DMS79 treated with DMSO at 0.1 percent for 48 hours (cell line): ENCODE measurements at places on chromosomes 5 and 9.
A peak's percentile ranks its signal among the peaks of the same experiment; 100 is the strongest.

DNA sequence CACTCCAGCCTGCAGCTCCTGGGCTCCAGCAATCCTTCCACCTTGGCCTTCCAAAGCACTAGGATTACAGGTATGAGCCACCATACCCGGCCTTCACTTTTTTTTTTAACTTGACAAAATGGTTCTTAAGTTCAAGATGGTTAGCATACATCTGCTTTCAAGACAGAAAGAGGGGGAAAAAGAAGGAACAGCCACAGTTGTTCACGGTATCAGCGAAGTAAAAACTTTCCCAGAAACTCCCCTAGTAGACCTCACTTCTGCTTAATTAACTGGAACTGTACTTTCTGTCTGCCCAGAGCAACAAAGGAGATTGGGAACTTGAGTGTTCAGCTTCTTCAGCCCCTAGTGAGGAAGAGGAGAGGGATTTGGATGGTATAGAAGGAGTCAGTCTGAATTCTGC lies 116.7 kb downstream of the UGCG start:
- no peak for DNase-seq

DNA sequence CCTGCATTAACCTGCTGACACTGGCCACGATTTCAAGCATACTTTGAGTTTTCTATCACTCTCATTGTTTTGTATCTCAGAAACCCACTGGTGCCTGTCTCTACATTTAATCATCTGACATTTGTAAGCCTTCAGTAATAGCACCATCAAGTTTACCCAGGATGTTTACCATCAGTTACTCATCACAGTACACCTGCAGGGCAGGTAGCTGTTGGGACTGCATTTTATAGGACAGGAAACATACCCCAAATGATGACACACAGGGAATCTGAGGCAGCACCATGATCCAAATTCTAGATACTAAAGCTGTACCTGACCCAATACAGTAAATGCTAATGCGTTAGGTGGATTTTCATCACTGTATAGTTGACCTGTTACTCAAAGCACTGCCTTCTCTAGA lies 114.2 kb downstream of the FEM1C start:
- DNase-seq = no peak

DNA sequence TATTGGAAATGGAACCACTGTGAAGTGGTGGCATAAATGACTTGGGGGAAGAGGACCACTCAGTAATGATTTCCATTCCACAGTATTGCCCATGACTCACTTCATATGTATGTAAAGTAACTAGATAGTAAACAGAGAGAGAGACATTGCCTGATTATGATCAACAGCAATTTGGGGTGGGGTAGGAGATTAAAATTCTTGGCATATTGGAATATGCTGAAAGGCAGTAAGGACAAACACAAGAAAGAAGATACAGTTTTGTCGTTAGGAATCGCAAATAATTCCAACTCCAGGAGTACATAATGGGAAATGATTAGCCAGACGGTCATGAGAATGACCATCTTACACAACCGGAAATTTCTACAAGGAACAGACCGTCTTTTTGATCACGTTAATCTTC lies 1.5 kb upstream of the HMGCS1 start:
- DNase-seq = peak; percentile 8

DNA sequence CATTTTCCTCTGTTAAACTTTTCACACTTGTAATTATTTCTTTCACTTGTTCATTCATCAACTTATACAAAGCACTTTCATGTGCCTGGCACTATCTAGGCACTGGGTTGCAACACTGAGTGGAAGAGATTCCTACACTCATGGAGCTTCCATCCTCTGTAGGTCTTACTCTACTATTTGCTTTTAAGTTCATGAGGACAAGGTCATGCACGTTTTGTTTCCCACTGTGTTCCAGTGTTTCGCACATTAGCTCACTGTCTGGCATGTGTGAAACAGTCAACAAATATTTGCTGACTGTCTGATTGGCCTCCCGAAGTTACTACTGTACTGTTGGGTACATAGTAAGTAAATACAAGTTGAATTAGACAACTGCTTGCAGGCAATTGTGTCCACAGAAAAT lies 87.9 kb upstream of the IFNK start:
- no peak for DNase-seq

DNA sequence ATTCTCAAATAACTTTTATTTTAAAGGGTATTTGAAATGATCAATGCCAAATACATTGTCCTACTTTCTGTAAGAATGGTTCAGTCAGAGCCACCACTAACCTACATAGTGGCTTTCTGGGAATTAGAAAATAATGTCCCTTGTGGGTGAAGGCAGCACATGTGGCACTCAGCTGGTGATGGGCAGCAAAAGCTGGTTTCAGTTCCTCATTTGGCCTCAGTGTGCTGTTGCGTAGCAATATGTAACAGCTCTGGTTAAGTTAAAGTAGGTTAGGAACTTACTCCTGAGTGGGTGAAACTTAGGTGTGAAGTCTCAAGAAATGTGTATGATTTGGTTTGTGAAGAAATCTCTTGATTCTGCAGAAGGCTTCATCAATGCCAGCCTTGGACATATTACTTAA lies 99.6 kb upstream of the SPEF2 start:
- no peak for DNase-seq

- DNase-seq = no peak
These were observed 1.5 kb downstream of the THG1L start for GRCh38 chr5:157732596-157733262.

GRCh38 chr5:135276151-135276550 lies 122.9 kb downstream of the MACROH2A1 start:
- DNase-seq = no peak

DNA sequence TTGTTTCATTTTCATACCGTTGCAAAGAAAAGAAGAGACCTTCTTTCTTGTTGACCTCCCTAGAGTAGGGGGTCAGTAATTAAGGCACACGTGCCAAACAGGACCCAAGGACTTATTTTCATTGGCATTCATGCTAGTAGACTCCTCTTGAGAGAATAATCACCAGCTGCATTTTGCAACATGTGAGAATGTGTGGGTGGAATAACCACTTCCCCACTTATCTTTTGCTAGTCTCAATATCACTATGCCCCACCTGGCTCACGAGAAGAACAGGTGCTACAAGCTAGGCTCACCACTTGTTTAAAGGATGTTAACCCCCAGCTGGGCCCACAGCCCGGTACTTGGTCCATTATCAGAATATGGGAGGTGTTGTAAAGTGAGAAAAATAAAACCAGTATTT lies 460.7 kb upstream of the MEF2C start:
- no peak for DNase-seq

DNA sequence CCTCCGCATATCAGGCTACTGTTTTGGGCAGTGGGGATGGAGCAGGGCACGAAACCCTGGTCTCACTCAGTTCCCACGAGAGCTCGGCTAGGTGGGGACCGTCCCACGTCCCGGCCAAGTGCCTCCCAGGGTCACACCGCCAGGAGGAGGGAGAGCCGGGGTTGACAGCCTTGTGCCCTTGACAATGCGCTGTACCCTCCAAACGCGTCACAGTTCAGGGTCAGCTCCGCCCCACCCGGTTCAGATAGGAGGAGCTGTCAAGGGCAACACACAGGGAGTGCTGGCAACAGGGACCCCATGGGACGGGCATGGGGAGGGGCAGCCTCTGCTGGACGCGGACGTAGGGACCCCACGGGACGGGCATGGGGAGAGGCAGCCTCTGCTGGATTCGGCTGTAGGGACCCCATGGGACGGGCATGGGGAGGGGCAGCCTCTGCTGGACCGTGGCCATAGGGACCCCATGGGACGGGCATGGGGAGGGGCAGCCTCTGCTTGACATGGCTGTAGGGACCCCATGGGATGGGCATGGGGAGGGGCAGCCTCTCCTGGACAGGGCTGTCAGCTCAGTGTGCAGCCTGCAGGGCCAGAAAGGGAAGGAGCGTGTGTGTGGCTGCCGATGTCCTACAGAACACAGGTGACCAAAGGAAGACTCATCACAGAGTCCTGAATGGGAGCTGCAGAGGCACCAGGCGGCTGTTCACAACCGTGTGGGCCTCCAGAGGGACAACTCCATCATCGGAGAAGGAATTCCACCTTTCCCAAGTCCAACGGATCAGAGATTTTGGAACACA lies 29.4 kb downstream of the PNPLA7 start:
- no peak for DNase-seq

DNA sequence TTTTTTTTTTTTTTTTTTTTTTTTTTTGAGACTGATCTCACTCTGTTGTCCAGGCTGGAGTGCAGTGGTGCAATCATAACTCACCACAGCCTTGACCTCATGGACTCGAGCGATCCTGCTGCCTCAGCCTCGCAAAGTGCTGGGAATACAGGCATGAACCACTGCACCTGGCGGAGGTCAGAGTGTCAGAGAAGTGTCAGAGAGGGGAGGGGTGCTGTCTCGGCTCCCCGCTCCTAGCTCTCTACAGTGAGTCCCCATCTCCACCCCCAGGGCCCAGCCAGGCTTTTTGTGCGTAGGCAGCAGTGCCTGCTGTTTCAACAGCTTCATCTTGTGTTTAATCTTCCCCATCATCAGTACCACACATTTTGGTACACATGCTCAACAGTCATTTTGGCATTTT lies 38.3 kb downstream of the SAR1B start:
- no peak for DNase-seq

GRCh38 chr5:157793301-157793700 lies 49.8 kb downstream of the LSM11 start:
- no peak for DNase-seq

DNA sequence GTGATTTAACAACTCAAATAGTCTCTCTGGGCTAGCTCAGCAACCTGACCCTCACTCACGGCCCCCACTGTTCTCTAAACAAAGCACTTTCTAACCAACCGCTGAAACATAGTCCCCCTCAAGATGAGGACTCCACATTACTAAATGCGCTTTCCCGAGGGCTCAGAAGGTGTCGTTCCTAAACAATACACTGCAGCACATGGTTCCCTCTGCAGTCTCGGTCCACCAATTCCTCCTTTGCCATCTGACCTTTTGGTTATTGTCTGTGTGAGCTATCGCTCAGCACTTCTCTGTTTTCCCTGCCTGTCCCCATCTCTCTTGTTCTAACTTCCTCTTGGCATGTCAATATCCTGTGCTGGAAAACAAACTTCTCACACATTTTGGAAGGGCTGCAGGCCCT lies 7.2 kb downstream of the EPB41L4A start:
- DNase-seq = no peak

DNA sequence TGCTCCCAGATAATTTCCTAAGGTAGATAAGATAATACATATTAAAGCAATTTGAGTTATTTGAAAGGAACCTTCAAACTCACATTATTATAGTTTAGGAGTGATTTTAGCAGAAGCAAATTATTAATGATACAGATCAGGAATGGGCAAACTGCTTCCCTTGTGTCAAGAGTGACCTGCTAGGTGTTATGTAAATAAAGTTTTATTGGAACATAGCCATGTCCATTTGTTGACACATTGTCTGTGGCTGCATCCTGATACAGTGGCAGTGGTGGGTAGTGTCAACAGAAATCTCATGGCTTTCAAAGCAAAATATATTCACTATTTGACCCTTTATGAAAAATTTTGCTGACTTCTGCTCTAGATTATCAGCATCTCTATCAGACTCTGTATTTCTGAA lies 11.4 kb upstream of the BASP1 start:
- no peak for DNase-seq

DNA sequence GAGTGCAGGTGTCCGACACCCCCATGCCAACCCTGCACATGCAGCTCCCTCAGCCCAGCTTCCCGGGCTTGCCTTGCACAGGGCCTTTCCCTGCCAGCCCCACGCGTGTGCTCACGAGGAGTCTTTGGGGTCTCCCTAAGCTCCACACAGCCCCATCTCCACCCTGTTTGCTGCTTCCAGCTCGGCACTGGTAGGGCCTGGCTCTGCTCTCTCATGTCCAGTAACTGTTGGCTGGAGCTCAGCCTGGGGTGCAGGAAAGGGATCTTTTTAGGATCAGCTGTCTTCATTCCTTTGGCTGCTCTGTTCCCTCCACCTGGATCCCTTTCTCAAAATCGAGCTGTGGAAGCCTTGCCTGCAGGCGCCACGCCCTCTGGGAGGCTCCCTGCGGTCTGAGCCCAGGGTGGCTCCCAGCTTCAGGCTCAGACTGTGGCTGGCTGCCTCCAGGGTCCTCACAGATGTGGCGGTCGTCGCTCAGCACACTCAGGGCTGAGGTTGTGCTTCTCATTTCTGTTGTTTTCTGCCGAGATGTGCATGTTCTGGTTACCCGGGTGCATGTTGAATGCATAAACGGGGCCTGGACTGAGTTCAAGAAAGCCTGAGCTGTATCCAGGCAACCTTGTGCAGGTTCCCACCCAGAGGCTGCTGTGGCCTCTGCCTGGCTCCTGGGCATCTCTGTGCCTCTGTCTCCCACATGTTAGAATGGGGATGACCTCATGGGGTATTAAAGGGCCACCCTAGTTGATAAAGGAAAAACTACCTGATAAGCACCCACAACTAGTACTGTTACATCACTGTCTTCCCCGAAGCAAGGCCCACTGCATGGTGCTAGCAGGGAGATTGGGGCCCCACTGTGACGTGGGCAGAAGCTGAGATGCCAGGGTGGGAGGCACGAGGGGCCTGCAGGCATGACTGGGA lies 4.3 kb downstream of the CACNA1B start:
- DNase-seq = peak; percentile 10

DNA sequence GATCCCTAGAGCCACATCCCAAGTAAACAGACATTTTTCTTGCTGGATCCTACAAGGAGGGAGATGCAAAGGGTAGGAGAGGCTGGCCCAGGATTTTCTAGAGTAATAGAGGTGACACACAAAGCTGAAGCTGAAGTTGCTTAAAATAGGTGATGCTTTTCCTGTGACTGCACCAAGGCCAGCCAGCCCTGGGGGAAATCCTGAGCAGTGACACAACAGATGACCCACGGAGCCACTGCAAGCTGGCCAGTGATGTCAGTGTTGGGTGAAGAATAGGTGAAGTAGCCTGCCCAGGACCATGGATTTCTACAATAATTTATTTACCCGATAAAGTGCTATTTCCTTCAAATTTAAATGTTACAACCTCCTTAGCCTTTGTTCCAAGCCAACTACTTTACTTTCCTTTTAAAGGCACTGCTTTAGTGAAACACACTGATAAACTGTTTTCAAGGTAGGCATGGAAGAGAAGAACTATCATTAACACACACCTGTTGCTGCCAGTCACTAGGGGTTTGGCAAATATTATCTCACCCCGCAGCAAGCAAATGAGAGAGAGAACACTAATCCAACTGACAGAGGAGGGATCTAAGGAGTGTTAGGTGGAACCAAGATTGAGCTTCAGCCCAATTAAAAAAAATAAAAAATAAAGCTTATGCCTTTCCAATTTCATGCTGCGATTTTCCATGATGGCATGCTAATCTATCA lies 123.5 kb downstream of the CTNND2 start:
- no peak for DNase-seq

DNA sequence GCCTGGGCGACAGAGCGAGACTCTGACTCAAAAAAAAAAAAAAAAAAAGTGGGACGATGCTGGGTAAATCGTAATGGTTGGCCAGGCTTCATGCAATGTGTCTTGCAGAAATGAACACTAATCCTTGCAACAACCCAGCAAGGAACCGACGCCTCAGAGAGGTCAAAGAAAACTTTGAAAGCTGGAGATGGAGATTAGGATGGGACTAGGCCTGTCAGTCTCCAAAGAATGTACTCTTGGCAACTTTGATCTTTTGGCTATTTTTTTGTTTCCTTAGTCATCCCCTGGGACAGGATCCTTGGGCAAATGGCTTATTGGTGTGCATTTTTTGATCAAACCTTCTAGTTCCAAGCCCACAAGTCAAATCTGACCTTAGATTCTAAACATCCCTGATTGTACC lies 10.6 kb upstream of the PWWP2A start:
- no peak for DNase-seq
